Kasumi-1 (cell line): ENCODE measurements at places on chromosomes 12 and 14.

- DNase-seq, result no peak
Observed at GRCh38 chr12:77569876-77570275, 260.8 kb upstream of the NAV3 start.

DNA sequence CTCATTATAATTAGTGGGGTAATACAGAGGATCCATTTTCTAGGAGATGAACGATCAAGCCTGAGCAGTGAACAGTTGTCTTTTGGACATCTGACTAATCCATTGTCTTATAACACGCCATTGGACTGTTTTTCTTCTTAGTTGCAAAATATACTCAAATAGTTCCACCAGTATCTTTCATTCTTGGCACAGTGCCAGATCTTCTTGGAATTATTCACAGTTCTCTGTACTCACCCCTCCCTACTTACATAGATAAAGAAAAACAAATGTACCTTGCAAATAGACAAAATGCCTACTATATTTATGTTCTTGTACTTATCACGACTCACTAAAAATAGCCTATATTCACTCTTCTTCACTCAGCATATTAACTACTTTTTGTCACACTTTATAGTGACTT lies 3.8 kb downstream of the CBLN3 start:
- DNase-seq, result no peak

- no peak for DNase-seq
Observed at GRCh38 chr12:50195832-50196231, 28.7 kb upstream of the CERS5 start.

DNA sequence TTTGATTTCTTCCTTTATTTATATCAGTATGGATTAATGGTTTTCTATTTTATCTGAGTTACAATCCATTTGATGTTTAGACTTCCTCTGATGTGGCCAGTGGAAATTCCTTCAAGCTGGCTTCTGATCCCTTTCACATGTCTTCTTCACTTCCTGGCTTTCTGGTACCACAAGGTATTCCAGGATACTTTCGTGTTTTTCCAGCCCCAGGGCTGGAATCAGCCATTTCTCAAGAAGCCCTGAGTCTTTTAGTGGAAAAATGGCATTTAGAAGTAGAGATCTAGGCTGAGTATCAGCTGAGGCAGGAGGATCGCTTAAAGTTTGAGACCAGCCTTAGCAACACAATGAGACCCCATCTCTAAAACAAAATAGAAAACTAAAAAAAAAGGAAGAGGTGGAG lies 93.3 kb downstream of the FIGNL2 start:
- DNase-seq, result no peak

DNA sequence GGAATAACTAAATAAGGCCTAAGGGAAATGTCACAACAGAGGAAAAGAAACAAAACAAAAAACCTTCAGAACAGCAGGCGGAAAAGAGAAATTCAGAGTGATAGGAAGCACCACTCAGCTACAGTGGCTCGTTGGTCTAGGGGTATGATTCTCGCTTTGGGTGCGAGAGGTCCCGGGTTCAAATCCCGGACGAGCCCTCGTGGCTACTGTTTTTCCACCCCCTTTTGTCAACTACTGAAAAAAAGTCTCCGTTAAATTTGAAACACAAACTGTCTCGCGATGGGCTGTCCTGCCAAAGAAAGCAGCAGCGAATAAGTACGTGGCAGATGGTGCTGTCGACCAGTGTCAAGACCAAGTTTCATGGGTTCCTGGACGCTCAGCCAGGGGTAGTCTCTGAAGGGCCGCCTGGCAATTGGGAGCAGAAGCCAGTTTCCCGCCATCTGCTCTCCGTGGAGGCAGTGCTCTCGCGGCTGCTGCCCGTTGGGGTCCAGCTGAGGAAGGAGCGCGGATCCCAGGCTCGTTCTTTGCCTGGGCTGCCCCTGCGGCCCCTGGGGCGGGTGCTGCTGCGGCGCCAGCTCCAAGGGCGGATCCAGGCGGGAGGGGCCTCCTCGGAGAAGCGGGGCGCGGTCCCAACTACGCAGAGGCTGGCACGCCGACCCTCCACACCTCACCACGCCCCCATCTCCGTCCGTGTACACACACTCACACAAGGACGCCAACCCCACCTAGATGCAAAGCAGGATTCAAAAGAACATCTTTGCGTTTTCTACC lies at the start of gene RNASE4:
Gene RNASE4, plus strand, starts transcription at position 670 of the 771 bp plus-strand sequence. CDS start 14,812 bp downstream, outside the sequence.
- peak; percentile 65 for DNase-seq

- no peak for DNase-seq
Observed at GRCh38 chr14:103730490-103731035, 15.0 kb downstream of the ZFYVE21 start.

GRCh38 chr14:31950764-31951637 lies 126.1 kb upstream of the ARHGAP5 start:
- no peak for DNase-seq

DNA sequence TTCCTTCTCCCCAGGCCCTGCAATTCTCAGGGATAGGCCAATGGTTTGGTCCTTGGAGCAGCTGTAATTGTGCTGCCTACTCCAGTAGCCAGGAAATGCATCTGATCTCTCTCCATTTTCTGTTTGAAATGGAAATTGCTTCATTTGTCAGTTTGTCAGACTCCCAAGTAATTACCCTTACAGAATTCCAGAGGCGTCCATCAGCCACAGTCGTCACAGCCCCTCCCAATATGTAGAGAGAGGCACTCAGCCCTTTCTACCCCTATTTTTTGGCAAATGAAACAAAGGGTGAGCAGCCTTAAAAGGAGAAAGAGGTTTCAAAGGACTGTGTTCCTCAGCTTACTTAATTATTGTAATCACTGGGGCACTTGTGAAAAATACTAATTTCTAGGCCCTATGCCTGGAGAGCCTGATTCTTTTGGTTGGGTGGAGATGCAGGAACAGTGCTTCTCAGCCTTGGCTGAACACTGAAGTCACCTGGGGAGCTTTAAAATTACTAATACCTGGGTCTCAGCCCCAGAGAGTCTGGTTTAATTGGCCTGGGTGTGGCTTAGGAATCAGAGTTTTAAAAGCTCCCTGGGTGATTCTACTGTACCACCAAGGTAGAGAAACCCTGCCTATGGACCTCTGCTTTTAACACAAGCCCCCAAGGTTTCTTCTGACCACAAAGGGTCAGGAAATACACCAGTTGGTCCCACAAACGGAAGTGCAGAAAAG lies 190.0 kb downstream of the EMP1 start:
- DNase-seq, result no peak

- DNase-seq, result no peak
Observed at GRCh38 chr12:28097221-28097620, 93.0 kb upstream of the CCDC91 start.

DNA sequence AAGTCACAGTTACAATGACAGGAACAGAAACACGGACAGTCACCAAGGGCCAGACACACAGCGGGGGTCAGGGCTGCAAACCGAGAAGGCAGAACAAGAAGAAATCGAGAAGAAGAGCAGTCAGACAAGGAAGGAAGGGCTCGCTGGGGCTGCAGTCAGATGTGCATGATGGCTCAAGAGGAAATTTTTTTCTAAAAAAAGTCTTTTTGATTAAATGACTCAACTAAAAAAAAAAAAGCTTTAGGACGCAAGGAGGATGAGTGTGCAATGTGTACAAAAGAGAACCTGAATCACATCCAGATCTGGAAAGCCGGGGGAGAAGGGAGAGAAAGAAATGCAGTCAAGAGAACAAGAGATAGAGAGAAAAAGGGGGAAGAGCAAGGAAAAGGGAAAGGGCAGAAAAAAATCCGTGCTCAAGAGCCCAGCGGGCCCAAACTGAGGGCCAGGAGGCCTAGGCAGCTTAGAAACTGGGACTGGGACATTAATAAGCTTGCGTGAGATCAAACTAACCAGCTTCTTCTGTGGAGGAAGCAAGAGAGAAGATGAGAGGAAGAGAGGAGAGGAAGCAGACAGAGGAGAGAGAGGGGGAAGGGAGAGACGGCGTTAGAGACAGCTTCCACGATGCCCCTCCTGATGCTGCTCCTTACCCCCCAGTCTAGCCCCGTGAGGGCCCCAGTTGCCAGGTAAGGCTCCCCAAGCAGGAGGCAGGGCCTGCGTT lies 6.7 kb downstream of the IFFO1 start:
- no peak for DNase-seq

GRCh38 chr12:119885549-119885948 lies 8.4 kb upstream of the CIT start:
- no peak for DNase-seq

DNA sequence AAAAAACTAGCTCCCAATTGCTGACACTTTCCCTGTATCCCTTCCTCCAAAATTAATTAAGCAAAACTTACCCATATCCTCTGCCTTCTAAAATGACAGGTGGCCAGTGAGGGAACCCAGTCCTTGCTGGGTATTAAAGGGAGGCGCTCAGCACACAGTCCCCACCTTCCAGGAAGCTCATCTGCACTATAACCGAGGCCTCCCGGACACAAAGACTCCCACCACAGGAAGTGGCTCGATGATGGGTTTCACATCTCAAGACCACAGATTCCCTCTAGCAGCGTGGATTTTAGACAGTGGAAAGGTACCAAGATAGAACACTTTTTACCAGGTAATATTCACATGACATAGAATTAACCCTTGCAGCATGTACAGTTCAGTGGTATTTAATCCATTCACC lies 126.8 kb upstream of the NCOR2 start:
- DNase-seq, result peak; percentile 37

DNA sequence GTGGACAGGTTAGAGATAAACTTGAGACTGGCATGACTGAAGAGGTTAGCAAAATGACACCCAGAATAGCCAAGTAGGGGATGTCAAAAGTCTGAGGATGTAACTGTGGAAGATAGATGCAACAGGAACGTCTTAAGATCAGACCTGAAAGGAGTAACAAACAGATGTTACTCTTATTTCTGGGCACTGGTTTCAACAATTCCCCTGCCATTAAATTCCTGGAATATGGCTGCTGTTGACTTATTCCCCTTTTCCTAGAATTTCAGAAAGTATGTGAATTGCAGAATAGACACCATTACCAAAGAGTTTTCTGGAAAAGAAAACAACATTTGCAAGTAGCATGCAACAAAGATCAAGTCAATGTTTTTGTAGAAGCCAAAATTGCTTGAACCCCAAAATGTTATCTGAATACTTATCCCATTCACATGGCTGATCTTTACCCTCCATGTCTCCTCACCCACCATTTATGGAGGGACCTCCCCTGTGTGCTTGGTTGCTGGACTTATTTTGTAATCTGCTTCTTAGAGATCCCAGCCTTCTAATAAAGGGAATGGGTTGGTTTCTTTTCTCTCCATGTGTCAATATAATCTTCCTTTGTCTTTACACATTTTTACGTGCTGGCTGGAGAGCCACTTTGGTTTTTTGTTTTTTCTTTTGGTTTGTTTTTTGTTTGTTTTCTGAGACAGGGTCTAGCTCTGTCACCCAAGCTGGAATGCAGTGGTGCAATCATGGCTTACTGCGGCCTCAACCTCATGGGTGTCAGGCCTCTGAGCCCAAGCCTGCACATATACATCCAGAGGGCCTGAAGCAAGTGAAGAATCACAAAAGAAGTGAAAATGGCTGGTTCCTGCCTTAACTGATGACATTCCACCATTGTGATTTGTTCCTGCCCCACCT lies 57.0 kb downstream of the BBS10 start:
- DNase-seq, result no peak

DNA sequence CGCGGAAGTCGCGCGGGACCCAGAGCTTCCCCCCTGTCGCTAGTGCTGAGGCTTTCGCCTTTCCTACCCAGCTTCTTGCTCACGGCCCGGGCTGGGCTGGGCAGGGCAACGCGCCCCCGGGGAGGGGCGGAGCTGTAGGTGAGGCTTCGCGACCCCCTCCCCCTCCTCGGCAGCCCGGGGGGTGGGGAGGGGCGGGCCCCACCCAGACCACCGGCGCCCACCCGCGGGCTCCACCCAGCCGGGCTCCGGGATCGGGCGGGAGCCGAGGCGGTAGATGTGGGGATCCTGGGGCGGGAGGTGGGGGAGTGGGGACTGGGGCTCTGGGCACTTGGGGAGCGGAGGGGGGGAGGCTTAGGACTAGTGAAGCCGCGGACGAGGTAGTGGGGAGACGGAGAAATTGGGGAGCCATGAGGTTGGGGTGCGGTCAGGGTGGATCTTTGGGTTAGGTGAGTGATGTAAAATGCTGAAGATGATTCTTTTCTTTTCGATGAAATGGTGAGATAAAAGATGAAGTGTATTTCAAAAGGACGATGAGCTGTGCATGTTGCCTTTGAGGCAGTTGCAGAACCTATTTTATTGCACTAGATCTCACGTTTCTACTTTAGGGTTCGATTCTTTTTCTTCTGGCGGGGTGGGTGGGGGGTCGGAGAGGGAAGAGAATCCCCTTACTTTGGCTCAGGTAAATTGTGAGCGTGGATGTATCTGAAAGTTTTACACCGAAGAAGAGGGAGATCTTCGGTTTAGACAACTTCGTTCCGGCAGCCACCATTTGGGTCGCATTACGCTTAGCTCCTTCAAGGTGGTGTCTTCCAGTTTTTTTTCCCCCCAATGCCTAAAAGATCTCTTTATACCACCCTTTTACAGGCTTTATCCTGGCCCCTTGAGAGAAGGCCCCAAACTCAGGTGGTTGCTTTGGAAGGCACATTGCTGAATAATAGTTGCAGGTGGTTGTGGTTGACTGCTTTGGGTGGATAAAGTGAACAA lies 619 bp downstream of the ERC1 start:
- DNase-seq, result peak; percentile 25

GRCh38 chr12:15474766-15475165 lies 152.5 kb downstream of the PTPRO start:
- no peak for DNase-seq

DNA sequence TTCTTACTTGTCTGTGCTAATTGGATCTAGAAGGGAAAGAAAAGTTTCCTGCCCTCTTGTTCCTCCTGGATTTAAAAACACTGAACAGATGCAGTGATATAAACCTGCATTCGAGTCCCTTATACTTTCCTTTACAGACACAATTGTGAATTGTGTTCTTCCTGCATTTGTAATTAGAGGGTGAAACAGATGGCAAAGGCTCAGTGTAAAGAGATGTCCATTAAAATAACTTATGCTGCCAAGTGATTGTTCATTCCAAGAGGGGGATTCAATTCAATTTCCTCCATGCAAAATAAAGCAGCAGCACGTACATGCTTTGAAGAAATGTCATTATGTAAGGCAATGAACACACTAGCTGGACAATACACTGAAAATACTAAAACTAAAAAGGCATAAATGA lies 248.3 kb upstream of the LRIG3 start:
- DNase-seq, result no peak

DNA sequence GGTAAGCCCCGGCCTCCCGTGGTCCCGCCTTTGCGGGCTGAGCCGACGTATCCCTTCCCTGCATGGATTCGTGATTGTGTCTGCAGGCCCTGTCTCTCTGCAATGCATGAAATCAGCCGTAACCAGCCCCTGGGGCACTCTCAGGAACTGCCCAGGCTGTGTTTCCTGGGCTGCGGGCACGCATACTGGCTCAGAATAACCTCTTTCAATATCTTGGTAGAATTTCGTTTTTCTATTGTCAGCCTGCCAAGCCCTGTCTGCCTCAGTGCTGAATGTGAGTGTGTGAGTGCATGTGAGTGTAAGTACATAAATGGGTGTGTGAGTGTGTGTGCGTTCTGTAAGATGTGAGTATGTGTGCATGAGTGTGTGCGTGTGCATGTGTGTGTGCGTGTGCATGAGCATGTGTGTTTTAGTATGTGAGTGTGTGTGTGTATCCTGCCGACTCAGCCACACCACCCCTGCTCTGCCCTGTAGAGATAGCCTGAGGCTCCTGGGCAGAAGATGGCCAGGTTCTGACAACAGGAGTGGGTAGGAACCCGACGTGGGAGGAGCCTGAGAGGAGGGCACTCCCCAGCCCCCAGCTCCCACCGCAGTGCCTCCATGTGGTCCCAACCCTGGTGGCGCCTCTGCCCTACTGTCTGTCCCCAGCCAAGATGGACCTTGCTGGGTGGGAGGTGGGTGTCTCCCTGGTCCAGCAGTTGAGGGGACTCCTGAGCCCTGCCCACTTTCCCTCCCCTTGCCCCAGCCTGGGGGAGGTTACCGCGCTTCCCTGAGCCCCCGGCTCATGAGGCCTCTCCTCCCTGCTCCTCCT lies 268.8 kb downstream of the ADGRD1 start:
- DNase-seq, result peak; percentile 93
